ENCODE measurements at places on chromosomes 4 and X. TPM values are rescaled to one million over a fixed set of nuclear protein-coding genes. Genes with fewer than 3 reads are reported as not detected.

GRCh38 chrX:17028356-17028755, 81.9 kb downstream of the REPS2 start:
- no peak for DNase-seq

DNA sequence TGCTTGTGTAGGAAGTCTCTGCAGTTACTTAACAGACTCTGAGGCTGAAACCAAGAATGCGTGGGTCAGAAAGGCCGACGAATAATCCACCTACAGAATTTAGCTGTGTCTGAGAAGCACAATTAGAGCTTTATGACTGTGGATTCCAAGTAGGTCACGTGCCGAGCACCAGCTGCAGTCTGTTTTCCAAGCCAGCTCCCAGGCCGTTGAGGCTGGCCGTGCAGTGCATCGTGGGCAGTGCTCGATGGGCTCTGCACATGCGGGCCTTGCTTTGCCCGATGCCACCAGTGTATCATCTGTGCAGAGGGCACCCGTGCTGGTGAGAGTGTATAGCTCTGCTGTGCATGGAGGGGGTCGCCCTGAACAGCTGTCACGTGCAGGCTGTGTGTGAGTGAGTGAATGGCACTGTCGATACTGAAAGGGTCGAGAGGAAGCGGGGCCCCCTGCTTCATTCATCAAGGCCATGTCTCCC, 67.5 kb upstream of the CLDN34 start:
- DNase-seq, result no peak

DNA sequence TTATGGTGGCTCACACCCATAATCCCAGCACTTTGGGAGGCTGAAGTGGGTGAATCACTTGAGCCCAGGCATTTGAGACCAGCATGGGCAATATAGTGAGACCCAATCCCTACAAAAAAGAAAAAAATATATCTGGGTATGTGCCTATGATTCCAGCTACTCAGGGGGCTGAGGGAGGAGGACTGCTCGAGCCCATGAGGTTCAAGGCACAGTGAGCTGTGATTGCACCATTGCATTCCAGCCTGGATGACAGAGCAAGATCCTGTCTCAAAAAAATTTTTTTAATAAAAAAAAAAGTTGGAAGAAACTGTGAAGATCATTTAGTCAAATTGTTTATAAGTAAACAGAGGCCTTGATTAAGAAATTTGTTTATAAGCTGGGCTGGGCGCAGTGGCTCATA, 39.7 kb downstream of the KLHL8 start:
- no peak for DNase-seq

DNA sequence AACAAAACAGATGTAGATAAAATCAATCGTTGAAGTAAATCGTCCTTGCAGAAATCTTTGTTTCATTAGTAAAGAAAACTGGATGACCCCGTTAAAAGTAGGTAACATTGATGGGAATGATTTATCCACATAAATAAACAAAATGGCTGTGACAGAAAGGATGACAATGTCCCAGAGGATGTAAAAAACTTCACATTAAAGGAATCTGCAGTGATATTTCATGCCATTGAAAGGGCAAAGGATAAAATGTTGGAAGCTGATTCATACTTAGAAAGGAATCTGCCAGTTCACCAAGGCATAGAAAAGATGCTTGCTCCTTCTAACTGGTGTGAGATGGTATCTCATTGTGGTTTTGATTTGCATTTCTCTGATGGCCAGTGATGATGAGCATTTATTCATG, 24.2 kb upstream of the EPGN start:
- DNase-seq, result no peak

- no peak for DNase-seq
Measured at GRCh38 chrX:119151051-119151380, 23.4 kb upstream of the KIAA1210 start.

DNA sequence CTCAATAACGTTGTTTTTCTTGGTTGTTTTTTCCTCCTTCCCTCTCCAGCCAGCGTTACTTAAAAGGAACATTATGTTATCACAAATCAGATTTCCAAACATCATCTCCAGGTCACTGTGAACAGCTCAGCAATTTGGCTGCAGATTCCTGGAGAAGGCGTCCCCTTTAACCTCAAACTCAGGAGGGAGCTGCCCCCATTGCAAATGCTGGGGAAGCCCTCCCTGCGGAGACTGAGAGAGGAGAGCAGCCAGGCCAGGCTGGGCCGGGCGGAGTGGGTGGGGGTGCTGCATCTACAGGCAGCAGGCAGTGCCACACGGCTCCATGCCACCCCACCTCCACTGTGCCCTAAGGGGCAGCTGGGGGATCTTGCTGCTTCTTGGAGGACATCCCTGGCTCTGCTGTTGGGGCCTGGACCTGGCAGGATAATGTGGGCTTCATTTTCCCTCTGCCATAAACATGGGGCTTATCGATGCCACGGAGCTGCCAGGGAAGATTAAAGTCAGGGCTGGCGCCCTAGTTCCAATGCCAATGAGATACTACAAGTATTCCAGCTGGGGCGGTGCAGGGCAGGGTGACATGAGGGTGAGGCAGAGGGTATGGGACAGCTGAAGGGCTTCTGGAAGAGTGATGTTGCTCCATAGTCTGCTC, 148.8 kb downstream of the PJA1 start:
- no peak for DNase-seq

DNA sequence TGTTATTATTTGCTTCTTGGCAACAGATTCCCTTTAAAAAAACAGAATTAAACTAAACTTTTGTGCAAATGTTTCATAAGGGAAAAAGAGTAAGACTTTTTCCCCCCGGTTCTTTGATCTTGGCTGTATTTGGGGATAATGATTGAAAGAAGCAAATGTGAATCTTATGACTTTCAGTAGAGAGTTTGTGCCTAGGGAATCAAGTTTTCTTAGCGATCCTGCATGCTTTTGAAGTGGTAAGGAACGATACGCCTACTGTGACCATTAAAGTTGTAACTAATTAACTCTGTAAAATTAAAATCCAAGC, 9.0 kb downstream of the ATP10D start:
- DNase-seq, result no peak

GRCh38 chr4:89397441-89397840, 89.8 kb upstream of the GPRIN3 start:
- DNase-seq, result no peak

GRCh38 chr4:173519111-173520101, 10.6 kb downstream of the HAND2 start:
- DNase-seq, result no peak

DNA sequence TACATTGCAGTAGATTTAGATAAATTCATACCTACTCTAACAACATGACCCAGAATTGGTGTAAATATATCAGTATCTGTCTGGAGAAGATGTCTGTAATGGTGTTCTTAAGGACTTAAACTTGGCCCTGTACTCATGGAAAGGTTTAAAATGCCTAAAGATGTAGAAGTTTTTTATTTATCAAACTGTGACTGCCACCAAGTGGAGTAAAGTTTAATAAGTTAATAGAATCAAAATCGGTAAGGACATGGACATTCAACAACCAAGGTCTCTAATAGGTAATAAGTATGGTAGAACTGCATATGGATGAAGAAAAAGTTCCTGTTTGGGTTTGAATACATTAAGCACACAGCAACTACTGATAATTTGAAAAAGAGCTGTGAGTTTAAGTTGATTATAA, 474.0 kb upstream of the NDST3 start:
- DNase-seq, result no peak

The PABPC1L2A gene
- total RNA-seq, result not detected

The ENPP6 gene
- 1.5 TPM for total RNA-seq

The TRIML2 gene
- not detected for total RNA-seq

The LEF1 gene
- total RNA-seq, result 2.3 TPM
